NCI-H226 (cell line): ENCODE measurements at places on chromosomes 7 and 10.

DNA sequence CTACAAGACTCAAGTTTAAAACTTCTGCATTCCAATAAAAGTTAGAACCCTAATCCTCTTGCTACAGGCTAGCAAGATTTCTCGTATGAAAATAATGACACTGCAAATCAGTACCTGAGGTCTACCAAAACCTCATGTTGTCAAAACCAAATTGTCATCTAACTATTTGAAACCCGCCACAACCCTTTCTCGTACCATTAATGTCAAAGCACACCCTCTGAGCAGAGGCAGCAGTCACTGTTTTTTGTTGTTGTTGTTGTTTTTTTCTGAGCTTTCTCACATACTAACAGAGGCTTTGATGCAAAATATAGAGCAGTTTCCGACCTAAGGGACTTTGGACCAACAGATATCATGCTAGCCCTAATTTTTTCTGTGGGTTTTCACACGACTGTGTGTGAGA, 563.9 kb upstream of the C7orf33 start:
- DNase-seq = no peak

- DNase-seq = no peak
Observed at GRCh38 chr7:39084349-39084748, 106.6 kb downstream of the POU6F2 start.

DNA sequence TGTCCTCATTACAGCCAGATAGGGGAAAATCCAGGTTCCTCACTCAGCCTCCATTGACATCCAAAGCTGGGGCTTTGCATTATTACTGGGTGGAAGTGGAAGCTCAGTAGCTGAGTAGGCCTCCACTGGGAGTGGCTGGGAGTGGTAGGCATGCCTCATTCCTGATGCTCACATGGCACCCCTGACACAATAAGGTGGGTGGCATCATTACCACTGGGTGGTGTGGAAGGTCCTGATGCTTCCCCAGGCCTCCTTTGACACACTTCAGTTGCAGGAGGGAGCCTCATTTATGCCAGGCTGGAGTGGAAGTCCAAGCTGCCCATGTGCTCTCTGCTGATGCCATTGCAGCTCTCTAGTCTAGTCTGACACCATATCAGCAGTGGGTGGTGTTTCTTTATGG, 48.2 kb upstream of the GPR141 start:
- no peak for DNase-seq

DNA sequence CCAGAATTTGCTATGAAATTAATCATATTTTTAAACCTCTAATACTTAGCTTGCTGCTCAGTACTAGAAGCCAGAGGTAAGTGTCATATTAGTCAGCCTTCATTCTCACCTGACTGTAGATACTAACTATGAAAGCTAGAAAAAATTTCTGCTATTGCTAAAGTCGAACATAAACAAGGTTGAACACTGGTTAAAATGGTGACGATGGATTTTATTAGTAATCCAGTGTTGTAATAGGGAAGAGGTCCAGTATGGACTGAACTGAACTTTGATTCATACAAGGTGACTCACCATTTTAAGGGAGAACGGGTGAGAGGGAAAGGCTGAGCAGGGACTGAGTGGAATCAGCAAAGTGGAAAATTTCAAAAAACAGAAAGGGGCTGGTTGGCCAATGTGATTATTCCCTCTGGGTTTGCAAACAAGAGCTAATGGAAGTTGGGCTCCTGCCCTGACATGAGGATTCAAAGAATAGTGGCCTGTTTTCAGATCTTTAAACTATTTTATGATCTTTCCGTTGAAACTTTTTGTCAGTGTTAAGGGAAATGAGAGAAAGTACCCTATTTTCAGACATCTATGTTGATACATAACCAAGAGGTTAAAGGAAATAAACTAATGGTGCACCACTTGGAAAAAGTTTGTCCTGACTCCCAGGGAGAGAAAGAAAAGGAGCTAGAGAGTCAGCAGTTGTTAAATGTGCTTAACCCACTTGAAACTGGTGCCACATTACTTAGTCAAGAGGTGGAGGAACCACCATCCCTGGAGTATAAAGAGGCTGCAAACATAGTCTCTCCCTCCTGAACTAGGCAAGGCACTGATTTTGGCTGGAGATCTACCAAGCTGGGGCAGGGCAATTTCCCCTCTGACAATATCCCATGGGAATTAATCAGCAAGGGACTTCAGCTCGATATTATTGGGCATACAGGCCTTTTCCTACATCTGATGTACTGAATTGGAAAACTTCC, 15.3 kb upstream of the AKR1C1 start:
- peak; percentile 60 for DNase-seq

GRCh38 chr7:28999895-29000716, 42.0 kb upstream of the TRIL start:
- no peak for DNase-seq

DNA sequence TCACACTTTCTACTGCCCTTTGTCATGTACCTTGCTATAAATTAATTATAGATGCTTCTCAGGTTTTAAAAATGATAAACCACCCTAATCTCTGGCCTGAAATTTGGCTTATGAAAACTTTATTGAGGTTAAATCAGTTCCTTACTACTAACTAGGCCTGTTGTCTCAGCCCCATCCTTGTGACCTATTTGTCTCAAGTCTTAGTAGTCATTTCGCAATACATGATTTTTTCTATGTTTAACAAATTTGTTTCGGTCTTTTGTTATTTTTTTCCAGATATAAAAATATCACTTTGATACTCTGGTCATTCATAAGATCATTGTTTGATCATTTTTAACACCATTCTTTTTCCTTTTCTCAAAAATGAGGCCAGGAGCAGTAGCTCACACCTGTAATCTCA, 411.6 kb downstream of the GFRA1 start:
- DNase-seq = no peak

DNA sequence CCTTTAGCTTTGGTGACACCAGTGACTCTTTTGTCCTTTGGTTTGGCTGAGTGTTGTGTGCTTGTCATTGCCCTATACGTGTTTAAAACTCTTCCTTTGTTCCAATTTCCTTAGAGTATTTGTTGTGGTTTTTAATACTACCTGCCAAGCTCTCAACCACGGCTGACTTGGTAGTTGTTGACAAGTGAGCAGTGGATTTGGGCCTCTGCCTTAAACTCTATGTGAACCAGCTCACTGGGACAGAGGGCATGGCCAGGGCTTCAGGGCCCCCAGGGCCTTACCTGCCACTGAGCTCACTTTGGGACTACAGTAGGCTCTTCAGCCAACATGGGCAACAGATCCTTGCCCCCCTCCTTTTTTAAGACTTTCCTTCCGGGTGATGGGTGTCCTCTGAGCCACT, 9.6 kb upstream of the DMBT1 start:
- DNase-seq = no peak

DNA sequence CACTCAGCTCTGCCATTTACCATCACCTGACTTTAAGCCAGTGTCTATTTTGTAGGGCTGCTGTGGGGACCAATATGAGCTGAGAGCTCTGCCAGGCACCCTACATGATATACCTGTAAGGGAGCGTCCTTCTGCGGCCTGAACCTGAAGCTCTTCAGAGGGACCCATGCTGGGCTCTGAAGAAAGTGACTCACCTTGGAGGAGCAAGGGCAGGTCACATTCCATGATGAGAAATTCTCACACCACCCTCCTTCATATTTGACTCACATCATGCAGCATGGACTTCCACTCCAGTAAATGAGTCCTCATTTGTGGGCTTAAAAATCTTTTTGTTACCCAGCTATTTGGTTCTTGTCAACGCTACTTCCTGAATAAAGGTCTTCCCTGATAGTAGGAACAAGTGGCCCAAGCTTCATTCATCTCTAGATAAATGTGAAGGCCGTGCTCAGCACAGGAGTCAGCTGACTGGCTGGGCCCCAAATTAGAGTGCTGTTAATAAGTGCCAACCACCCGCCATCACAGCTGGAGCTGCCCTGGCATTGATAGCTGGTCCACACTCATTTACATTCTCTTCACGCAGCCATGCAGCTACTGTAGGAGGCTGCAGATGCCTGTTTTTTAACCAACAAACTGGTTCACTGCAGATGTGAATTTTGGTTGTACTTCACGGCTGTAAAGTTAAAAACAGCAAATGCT, 78.4 kb downstream of the RNF216 start:
- peak; percentile 55 for DNase-seq

DNA sequence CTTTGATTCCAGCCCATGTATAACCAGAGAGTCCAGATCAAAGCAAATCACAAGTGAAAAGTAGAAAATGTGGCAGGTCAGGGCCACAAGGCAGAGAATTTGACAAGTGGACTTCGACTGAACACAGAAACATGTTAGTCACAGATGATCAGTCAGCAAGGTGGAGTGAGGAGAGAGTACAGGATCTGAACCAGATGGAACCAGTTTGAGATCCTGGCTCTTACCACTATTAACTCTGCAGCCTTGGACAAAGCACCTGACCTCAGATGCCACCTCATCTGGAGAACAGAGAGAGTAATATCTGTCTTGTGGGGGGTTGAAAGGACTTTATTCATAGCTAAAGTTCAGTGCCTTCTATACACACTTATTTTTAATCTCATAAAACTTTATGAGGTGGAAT, 4.4 kb downstream of the MRLN start:
- DNase-seq = no peak
